Purkinje cell (primary cell): ENCODE measurements at places on chromosomes 5 and 9. TPM values are rescaled to one million over a fixed set of nuclear protein-coding genes. Genes with fewer than 3 reads are reported as not detected.

PAX5 gene
- not detected in 2 replicates for polyA plus RNA-seq

CD14 gene
- 3.2 and 5.5 TPM in 2 replicates for polyA plus RNA-seq

CAMK2A gene
- 6.8 and 39.5 TPM in 2 replicates for polyA plus RNA-seq

IL3 gene
- not detected in 2 replicates for polyA plus RNA-seq

HSPA5 gene
- 280 and 295 TPM in 2 replicates for polyA plus RNA-seq
